Endodermal cell (in vitro differentiated cells): ENCODE measurements at places on chromosomes 7 and 10.

GRCh38 chr10:14687340-14687739 lies 87.4 kb downstream of the FAM107B start:
- DNase-seq, result no peak

DNA sequence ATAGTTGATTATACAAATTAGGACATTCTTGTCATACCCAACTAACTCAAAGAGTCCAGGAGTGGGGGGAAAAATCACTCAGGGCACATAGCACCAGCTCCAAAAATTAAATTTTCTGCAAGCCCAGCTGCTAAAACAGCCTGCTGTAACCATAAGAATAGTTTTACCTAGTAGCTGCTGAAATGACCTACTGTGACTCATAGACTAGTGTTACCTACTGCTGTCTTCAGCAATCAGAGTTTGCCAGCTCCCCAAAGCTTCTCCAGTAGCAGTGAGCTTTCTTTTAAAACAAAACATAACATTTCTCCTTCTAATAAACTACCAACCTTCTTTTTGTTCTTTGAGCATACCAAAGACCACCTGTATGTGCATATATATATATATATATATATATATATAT lies 4.2 kb upstream of the ARHGAP12 start:
- DNase-seq, result no peak

GRCh38 chr7:90678986-90679385 lies 82.9 kb downstream of the CDK14 start:
- no peak for DNase-seq

GRCh38 chr7:39952803-39953202 lies 2.7 kb downstream of the CDK13 start:
- no peak for DNase-seq

GRCh38 chr10:119680650-119681081 lies 29.5 kb downstream of the BAG3 start:
- DNase-seq, result no peak

GRCh38 chr10:123057968-123058367 lies 49.2 kb downstream of the ACADSB start:
- no peak for DNase-seq

- DNase-seq, result no peak
Measured at GRCh38 chr10:80530816-80531215, 6.9 kb upstream of the SH2D4B start.

DNA sequence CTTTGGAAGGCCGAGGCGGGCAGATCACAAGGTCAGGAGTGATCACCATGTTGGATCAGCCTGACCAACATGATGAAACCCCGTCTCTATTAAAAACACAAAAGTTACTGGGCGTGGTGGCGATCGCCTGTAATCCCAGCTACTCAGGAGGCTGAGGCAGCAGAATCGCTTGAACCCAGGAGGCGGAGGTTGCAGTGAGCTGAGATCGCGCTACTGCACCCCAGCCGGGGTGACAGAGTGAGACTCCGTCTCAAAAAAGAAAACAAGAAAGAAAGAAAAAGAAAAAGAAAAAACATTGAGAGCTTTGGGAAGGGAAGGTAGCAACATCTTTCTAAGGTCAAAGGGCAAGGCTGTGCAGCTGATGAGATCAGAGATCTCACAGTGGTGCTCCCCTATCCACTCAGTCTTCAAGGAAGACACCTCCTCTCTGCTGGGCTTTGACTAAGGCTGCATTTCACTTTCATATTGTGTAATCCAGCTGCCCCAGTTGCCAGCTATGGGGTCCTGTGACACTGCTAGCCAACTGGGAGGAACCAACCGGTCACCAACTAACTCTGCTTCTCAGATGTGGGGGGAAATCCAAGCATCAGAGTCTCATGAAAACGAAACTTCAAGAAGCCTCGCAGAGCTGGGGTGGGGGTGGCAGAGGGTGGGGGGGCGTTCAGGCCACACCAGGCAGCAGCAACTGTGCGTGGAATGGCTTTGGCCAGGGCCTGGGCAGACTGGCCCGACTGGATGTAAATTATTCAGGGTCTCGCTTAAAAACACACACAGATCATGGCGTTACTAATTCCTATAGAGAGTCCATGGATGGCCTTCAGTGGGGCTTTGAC lies 1.5 kb downstream of the IL15RA start:
- no peak for DNase-seq

- no peak for DNase-seq
Measured at GRCh38 chr10:124542336-124542735, 80.7 kb downstream of the LHPP start.

DNA sequence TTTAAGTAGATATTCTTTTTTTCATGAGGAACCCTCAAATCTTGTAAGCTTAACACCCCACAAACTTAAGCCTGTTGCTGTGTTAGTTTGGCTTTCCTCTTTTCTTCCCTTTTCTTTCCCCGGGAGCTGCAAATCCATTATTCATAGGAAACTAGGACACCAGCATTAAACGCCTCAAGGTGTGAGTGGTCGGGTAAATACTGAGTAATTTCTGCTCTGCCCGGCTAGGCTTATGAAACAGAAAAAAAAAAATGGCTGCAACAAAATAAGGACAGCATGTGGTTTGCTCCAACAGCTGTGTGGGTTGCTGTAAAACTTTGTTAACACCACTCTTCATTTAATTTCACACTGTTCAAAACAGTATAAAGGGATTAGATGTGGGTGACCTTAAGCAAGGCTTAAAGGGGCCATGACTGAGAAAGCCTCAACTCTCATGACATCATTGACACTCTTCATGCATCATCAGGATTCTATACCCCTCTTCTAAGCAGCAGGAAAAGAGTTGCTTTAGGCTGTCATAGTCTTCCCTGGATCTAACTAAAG lies 104.1 kb downstream of the AOAH start:
- no peak for DNase-seq

DNA sequence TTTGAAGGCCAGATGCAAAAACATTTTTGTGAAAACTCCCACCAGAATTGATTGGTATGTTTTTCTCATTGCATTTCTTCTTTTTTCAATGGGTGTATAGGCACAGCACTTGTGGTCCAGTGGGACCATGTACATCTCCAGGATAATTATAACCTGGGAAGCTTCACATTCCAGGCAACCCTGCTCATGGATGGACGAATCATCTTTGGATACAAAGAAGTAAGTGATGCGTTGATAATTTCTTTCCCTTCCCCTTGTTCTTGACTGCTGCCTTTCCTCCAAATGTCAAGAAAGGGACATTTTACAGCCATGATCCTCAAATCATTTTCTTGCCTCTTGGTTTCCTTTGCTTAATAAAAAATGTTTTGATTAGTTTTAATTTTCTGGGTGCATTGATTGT lies 331.5 kb downstream of the PLXDC2 start:
- no peak for DNase-seq

DNA sequence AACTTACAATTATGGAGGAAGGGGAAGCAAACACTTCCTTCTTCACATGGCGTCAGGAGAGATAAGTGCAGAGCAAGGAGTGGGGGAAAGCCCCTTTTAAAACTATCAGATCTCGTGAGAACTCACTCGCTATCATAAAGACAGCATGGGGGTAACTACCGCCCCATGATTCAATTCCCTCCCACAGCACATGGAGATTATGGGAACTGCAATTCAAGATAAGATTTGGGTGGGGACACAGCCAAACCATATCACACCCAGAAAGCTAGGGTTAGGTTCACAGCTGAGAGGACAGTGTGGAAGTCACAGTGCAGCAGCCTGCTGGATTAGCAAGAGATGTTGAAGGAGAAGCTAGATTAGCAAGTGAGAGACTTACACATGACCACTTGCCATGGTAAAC lies 81.6 kb downstream of the CRTAC1 start:
- no peak for DNase-seq

DNA sequence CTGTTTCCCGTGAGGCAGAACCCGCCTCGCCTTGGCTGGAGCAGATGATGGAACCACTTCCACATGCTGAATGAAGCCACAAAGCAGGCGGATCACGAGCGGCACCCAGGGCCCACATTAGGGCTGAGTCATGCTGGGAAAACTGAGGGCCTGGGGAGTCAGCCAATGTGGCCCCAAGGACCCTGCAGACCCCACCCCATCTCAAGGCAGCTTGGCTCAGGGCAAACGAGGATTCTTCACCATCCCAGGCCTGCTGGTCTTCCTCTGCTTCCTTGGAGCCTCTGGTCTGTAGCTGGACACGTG lies 488.0 kb downstream of the DNAJB6 start:
- no peak for DNase-seq

DNA sequence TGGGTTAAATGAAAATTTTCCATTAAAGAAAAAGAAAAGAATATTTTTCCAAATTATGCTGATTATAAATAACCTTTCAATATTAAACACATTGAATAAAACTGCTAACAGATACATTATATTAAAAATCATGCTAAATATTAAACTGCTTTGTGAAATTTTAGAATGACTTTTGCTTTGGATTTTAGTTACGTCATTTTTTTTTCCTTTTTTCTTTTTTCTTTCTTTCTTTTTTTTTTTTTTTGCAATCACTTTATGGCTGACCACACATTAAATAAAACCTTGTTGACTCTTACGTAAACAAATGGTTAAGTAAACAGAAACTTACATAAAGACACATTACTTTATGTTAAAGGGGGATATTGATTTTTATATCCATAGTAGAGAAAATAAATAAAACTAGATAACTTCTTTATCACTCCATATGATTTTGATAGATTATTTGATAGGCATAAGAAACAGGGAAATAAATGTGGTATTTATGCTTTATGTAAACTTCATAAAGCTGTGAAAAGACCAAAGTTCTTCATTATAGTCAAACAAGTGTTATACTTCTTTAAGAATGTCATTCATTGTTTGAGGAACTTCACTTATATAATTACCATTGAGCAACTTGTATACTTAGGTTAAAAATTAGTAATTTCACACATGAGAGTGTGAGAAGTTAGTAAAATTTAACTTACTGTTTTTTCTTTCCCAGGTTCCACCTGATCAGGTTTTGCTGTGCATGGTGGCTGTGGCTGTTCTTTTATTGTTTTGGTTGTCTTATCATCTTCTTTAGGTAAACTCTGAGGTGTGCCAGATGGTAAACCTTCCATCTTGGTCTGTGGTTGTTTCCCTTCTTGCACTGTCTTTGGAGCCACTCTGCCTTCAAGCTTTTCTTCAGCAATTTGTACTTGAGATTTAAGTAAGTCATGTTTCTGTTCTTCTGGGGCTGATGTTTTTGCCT lies 197.3 kb downstream of the PCLO start:
- no peak for DNase-seq

DNA sequence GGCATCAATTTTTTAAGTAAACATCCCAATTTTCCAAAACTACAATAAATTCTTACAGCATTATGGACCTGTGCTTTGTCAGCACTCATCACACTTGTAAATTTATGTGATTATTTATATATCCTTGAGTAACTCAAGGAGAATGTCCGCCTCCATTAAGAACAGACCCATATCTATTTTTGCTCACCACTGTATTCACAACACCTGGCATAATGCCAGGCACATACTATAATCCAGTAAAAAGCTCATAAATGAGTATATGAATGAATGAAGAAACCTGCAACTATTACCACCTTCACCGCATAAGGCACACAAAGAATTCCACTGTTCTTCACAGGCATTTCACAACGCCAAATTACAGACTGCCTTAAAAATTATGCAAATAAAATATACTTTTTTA lies 46.9 kb downstream of the MINDY3 start:
- DNase-seq, result no peak

DNA sequence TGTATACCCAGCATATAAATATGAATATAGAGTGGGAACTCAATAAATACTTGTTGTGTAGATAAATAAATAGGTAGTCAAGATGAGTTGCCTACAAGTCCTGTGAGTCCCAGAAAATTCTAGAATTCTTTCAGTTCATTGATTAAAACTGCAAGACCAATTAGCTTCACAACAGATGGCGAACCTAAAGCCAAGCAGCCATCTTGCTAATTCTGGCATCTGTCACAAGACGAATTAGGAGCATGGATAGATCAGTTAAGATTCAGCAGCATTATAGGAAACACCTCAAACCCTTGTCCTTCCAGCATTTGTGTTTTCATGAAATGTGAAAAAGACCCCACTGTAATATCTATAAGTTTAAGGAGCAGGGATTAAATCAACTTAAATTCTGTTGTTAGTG lies 552.7 kb downstream of the MAGI2 start:
- no peak for DNase-seq

DNA sequence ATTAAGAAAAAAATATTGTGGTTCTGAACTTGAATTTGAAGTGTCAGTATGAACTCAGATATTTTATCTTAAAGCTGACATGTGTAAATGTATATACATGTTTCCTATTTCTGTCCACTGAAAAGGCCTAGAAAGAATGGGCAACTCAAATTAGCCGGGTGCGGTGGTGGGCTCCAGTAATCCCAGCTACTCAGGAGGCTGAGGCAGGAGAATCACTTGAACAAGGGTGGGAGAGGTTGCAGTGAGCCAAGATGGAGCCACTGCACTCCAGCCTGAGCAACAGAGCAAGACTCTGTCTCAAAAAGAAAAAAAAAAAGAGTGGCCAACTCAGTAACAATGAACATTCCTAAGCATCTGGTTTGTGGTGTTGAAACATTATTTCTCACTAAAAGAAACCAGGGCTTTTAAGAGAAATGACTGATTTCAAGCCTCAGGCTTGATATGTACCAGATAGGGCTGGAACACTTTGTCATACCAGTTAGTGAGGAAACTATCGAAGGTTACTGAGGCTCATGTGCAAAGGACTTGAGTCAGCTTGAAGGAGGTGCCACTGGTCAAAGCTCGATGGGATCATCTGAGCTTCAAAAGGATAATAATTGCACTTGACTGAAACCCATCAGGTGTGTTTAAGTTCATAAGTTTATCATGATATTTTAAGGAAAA lies 40.5 kb downstream of the AOAH start:
- no peak for DNase-seq

GRCh38 chr7:157711353-157711888 lies 374.6 kb downstream of the DNAJB6 start:
- peak; percentile 37 for DNase-seq

DNA sequence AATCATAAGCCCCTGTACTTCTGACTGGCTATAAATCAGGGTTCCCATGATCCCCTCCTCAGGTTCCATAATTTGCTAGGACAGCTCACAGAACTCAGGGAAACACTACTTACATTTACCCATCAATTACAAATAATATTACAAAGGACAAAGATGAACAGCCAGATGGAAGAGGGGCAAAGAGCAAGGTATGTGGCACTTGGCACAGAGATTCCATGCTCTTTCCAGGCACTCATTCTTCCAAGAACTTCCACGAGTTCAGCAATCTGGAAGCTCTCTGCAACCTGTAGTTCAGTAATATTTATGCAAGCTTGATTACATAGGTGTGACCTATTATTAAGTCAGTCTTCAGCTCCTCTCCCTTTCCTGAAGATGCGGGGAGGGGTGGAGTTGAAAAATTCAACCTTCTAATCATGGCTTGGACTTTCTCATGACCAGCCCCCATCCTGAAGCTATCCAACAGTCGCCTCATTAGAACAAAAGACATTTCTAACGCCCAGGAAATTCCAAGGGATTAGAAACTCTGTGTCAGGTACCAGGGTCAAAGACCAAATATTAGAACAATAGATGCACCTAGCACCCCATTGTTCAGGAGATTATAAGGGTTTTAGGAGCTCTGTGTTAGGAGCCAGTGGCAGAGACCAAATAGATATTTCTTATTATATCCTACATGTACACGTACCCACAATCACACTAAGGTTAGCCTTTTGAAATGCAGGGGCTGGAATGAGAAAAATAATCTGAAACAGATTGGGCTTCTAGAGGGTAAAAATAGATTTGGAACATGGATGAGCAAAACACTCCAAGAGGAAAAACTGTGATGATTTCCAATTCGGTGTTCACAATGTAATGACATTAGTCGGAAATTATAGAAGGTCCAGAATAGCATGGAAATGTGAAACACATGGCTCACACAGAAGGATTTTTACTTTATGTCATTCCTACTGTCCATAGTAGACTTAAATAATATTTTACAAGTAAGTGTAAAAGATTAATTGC lies 7.0 kb downstream of the ANKMY2 start:
- no peak for DNase-seq

GRCh38 chr7:44280636-44280992 lies 44.8 kb downstream of the CAMK2B start:
- peak; percentile 36 for DNase-seq

- no peak for DNase-seq
Measured at GRCh38 chr7:39621261-39621660, 2.1 kb upstream of the RALA start.
